ENCODE measurements at places on chromosomes 2 and 18.

DNA sequence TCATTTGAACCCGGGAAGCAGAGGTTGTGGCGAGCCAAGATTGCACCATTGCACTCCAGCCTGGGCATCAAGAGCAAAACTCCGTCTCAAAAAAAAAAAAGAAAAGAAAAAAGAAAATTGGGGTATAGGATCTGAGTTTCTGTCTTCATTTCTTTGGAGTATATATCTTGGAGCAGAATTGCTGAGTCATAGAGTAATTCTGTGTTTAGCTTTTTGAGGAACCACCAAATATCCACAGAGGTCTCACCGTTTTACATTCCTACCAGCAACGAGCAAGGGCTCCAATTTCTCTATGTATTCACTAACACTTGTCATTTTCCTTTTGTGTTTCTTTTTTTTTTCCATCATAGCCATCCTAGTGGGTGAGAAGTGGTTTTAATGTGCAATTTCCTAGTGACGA, 87.6 kb upstream of the TEX51 start:
- no peak for DNase-seq

- DNase-seq: no peak
Observed at GRCh38 chr2:126719191-126719832, 63.4 kb downstream of the GYPC start.

DNA sequence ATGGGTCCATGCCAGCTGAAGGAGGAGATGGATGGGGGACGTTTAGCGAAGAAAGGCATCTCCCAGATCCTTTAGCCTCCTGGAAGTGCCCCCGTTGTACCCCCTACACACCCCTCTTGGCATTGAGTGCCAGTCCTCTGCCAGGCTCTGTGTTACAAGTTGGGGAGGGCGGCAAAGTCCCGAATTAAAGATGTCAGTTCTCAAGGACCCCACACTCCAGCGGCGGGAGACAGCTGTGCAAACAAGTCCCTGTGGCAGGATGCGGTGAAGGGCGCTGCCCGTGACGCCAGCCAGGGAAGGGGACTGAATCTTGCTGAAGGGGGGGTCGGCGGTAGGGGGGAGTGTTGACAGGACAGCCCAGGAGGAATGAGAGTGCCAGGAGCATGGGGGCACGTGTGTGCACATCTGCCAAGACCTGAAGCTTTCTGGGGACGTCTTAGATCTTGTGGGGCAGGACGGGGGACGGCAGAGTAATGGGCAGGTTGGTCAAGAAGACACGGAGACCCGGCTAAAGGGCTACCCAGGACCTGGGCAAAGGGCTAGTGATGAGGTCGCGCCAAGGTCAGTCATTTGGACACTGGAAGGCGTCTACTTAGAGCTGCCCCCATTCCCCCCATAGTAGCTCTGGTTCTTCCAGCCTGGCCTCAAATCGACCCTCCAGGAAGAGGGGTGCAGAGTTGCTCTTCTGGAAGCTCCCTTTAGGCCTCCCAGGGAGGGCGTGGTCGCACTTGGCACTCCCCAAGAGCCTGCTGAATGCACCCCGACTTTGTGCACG, 2.8 kb upstream of the CTDSP1 start:
- DNase-seq: no peak

- no peak for DNase-seq
Observed at GRCh38 chr2:172449911-172450550, 22.6 kb downstream of the ITGA6 start.

DNA sequence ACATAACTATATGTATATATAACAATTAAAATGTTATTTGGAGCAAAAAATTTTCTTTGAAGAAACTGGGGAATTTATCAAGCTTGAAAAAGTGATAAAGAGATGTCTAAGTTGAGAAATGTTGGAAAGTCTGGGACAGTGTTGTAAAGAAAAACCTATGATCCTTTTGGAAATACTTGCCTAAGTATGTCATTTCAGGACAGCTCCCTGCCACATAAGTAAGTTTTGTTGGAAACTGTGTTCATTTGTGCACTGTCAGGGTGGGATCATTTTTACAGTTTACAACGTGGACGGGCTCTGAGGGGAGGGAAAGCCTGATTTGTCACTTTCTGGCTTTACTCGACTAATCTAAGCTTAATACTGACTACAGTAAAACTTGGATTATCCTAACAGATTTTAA, 10.4 kb upstream of the COL3A1 start:
- DNase-seq: no peak

DNA sequence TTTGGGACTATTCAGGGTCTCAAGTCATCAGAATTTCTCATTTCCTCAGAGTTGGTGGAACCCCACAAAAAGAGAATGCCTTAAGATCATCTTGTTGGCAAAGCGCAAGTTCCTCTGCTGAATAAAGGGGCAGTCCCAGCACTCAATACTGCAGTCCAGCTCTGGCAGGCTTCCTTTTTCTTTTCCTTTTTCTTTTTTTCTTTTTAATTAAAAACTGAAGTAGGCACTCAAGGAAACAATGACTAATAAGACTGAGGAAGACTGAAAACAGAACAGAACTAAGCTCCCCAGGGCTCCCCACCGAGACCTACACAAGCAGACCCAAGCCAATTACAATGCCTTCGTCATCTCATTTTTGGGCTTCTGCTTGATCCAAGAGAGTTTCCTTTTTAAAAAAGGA, 82.0 kb downstream of the STK39 start:
- DNase-seq: peak; percentile 80

DNA sequence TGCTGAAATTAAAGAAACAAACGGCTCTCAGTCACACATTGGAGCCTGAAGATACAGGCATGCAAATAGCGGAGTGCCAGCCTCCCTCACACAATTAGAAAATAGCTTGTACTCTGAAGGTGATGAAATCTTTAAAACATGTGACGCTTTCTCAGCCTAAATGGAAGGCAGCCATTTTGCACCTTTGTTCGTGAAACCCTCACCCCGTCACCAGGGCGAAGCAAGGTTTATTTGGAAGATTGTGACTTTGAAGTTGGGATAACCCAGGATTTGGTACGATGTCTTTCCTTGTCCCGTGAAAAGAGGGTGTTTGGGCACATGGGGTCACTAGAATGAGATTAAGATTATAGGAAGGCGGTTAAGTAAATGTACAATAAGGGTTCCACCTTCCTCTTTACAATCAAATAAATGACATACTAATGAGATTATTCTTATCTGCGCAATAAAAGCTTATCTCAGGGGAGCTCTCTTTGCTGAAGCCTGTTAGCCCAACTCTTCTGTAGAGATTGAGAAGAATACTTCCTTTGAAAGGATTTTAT, 4.2 kb downstream of the SH3BP4 start:
- DNase-seq: no peak

DNA sequence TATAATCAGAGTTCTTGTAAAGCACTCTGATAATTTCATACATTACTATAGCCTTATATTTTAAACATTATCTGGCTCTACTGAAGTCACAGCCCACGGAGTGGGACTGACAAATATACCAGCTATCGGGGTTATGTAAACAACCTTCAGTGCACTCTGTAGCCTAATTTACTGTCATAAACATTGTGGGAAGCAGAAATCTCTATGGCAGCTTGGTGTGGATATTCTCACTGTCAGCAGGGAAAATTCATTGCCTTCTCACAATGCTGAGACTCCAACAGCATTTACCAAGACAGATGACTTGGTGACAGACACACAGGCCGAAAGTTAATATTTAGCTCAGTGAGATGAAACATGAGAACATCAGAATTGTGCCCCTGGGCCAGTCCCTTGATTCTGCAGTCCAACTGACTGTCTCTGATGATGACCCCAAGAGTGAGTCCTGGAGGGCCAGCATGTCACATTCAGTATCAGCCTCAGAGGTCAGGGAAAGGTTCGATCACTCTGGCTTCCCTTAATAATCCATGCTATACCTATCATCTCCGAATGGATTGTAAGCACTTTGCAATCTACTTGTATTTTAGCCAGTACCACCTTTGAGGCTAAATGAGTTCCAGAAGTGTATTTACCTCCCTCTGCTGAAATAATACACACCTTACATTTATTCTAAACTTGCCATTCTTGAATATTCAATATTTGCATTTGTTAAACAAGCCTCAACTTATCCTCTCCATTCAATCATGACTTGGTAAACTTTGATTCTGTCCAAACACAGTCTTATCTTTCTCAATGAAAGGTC, 146.2 kb upstream of the OSR1 start:
- no peak for DNase-seq

GRCh38 chr18:49486953-49487710, at the start of gene C18orf32:
Gene C18orf32, minus strand, starts transcription at chr18:49487234. Its CDS starts 3,486 bp downstream, at chr18:49483748.
- DNase-seq: peak; percentile 58

DNA sequence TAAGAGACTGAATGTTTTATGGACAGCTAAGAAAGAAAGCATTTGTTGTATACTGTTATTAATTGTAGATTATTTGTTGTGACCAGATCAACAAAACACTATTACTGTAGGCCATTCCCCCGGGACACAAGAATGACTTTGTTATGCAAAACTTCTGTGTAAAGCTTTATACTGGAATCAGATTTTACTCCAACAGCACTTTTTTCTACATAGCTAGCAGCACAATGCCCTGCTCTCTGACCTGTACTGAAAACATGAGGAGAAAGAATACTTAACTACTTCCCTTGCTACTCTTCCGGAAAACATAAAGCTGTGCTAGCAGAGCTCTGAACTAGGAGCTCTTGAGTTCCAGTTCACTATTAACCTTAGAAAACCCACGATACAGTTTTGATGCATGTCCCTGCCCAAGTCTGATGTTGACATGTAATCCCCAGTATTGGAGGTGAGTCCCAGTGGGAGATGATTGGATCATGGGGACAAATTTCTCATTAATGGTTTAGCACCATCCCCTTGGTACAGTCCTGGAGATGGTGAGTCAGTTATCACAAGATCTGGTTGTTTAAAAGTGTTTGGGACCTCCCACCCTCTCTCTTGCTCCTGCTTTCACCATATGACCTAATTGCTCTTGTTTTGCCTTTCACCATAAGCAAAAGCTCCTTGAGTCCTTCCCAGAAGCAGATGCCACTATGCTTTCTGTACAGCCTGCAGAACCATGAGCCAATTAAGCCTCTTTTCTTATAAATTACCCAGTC, 601.1 kb upstream of the PIK3C3 start:
- DNase-seq: no peak

DNA sequence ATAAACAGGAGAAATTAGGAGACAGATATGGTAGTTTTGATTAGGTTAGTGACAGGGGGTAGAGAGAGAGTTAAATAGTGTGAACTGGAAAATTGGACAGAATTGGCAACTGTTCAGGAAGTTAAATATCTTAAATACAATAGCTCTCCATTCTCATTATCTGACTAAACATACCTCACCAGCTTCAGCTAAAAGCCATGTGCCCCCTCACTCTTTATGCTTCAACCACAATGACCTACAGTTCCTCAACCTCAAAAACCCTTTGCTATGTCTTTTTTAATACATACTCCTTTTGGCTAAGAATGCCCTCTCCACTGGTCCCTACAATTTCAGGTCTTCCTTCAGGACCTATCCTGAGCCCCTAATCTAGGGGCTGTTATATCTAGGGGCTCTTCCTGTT, 740.2 kb upstream of the ZEB2 start:
- DNase-seq: no peak

- DNase-seq: no peak
Observed at GRCh38 chr2:234178330-234179030, 128.0 kb downstream of the SPP2 start.

DNA sequence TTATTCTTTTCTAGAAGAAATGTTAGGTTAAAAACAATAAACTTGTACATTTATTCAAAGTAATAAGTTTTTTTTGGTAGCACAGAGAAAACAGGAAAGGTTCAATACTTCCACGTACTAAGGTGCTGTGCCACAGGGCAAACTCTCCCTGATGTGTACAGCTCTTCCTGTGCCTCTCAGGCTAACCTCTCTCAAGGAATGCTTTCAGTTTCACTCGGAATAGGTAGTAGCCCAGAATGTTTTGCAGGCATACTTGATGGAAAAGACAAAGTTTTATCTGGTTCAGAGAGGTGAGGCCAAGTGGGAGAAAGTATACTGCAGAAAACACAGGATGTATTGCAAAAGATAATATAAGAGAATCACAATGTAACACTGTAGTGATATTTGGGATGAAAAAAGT, 171.0 kb upstream of the ZFP36L2 start:
- no peak for DNase-seq

GRCh38 chr2:28758459-28758858, 6.8 kb downstream of the PPP1CB start:
- no peak for DNase-seq

- no peak for DNase-seq
Observed at GRCh38 chr18:41371156-41372045, 583.6 kb upstream of the PIK3C3 start.

DNA sequence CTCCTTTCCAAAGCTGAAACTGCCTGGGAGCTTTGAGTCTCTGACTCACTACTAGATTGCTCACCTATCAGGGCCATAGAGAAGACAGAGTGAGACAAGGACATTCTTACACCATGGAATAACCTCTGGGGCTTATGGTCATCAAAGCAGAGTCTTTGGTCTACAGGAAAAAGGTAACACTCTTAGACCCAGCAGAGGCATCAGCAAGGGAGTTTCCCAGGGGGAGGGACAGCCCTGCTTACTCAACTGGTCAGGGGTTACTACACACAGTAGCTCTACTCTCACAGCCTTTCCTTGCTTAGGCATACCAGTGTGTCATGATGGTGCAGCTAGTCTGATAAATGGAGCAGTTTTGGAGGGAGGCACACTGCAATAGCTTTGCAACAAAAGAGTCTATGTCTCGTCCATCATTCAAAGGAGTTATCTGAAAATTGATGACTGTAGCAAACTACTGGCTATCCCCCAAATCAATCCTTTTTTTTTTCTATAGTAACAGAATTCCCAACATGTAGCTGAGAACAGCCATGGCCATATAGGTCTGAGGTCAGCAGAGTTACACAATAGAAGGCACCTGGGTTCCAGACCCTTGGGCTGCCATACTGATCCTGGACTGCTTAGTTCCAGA, 22.4 kb upstream of the CD28 start:
- DNase-seq: no peak

- DNase-seq: no peak
Observed at GRCh38 chr2:225429717-225430116, 30.2 kb downstream of the NYAP2 start.

DNA sequence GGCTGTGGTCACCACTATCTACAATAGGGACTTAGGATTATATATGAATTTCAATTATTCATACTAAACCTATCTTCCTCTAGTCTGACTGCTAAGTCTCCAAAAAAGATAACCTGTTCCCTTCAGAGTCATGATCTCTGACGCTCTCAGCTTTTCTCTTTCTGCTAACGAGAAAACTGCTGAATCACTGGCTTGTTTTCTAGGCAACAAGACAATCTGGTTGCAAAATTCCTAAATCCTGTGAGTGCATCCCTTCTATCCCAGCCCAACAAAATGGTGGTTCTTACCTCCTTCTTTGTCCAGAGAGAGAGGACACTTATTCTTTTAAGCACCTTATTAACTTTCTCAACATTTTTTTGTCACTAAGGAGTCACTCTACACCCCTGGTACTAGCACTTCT, 312.3 kb upstream of the PKDCC start:
- no peak for DNase-seq

DNA sequence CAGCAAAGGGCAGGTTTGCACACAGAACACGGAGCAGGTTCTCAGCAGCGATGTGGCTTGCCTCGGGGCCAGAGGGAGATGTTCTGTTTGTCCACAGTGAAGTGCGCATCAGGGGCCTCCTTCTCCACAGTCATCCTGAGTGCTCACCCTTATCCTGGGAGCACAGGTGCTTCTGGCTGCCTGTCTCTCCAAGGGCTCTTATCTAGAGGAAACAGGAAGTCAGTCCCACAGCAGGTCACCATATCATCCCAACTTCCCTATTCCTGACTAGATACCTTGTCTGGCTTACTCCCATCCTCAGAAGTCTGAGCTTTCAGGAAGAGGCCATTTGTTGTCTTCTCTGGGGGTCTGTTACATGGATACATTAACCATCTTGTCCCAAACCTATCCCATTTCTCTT, at the start of gene CD207:
TSS of gene CD207 (minus strand) at position 174 of the 400 bp plus-strand sequence. CDS start at position 134, 40 bp downstream.
- no peak for DNase-seq

Measured in smooth muscle cell of the brain vasculature (primary cell).